Stimulated activated CD8-positive, alpha-beta memory T cell treated with anti-CD3 and anti-CD28 coated beads, Interleukin-7, amount 100 ng/mL, for 4 hours (primary cell): ENCODE measurements at places on chromosomes 7 and 10.

DNA sequence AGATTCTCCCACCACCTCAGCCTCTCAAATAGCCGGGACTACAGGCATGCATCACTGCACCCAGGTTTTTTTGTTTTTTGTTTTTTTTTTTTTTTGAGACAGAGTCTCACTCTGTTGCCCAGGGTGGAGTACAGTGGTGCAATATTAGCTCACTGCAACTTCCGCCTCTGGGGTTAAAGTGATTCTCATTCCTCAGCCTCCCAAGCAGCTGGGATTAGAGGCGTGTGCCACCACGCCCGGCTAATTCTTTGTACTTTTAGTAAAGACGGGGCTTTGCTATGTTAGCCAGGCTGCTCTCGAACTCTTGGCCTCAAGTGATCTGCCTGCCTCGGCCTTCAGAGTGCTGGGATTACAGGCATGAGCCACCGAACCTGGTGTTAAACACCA is 107.5 kb upstream of the KIF5B start:
- DNase-seq, result no peak

DNA sequence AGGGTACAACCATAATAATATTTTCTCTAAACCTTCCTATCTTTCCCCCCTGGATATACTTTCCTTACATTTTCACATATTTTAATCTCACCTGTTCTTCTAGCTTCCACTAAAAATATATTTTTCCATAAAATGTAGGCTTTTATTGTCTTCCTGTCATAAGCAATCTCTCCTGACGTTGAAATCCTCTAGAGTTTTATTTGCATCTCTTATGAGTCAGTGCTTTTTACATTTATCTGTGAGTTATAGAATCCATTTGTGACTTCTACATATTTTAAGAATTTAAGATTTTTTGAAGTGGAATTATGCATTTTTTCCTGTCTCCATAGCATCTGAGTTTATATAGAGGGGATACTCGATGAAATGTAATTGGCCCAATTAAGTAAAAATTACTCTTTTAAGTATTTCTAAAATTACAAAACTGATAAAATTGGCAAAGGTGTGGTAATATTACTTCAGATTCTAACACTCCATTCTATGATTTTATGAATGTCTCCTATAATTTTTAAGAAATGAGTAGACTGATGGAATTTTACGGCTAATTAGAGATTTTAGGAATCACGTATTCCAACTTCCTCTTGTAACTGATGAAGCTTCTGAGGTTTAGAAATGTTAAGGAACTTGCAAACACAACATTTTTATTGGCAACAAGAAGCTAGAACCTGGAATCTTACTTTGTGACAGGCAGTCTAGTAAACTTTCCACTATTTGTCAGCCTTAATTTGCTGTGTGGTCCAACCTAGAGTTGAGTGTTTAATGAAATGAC is 422.9 kb upstream of the SEMA3A start:
- DNase-seq, result no peak

GRCh38 chr7:137975221-137975620 is 26.7 kb downstream of the CREB3L2 start:
- DNase-seq, result no peak

- no peak for DNase-seq
These were observed 231.1 kb downstream of the ARHGAP12 start for GRCh38 chr10:31697271-31698180.

DNA sequence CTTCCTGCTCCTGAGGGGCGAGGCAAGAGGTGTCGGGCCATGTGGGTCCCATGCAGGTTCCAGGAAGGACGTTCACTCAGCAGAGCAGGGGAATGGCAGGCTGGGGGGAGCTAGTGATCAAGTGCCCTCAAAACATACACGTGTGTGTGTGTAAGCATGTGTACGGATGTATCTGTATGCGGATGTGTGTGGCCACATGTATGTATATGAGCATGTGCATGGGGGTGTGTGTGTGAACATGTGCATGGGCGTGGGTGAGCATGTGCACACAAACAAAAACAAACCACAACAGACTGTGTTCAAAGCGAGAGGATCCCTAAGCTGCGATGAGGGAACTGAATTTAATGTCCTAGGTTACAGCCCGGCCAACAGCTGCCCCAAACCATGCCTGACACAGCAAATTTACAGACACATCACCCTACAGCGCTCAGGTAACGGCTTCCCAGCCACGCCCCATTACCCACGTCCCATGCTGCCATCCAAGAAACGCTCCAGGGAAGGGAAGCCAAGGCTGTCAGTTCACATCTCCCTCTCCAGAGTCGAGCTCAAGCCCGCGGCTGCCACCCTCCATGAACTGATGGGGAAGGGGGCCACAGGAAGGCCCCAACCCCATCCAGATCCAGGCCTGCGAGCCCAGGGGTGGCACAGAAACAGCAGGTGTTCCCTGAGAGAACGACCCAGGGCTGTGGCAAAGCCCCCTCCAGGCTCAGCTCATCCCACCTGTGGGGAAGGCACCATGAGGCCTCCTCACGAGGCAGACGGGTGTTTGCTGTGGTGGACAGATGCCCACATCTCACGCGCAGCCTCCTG is 56.6 kb downstream of the PTPRN2 start:
- no peak for DNase-seq

- no peak for DNase-seq
These were observed 26.4 kb downstream of the MACC1 start for GRCh38 chr7:20190560-20191390.

DNA sequence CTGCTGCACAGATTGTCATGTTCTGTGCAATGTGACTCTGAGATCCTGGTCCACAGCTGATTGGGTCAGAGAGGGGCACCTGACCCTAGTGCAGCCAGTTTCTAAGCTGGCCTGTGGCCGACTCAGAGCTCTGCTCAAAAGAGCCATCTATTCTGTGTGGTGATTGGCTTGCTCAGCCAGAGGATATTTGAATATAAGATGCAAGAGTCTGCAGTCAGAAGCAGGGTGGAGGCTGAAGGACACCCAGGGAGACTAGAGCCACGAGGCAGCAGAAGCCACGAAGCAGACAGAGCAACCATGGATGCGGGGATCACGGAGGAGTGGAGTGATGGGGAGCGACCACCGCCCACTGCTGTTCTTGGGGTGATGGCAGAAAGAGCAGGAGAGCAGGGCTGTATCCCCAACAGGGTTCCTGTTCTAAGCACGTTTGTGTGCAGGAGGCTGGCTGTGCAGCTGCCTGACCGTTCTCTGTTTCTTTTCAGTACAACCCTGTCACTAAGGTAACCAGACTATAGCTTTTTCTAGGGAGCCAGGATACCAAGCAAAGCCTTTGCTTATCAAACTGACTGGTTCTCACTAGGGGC is 19.5 kb upstream of the RHEB start:
- DNase-seq, result no peak

- no peak for DNase-seq
These were observed 242.6 kb upstream of the PITRM1 start for GRCh38 chr10:3415038-3415736.

GRCh38 chr10:21668831-21669230 is 134.8 kb downstream of the MLLT10 start:
- DNase-seq, result no peak

DNA sequence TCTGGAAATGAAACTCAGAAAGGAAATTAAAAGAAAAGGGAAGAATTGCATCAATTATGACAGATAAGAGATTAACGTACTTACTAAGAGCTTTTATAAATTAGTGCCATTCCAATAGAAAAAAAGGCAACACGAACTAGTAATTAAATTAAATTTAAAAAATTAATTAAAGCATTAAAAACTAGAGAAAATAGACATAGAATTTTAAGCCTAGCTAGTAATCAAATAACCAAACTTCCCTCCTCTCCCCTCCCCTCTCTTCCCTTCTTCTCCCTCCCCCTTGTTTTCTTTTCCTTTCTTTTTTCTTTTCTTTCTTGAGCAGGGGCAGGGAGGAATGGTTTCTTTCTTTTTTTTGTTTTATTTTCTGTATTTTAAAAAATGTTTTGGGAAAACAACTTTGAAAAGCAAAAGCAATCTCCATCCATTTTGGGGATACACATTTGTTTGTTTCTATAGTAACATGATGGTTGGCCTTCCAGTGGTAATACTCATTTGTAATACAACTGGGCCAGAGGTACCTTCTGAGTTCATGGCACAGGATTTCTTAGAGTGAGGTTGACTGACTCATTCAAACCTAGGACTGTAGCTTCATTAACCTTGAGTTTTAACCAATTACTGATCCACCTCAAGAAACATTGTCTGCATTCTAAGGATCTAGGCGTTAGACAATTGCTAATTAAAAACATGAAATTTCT is 132.6 kb downstream of the ST7 start:
- DNase-seq, result no peak

DNA sequence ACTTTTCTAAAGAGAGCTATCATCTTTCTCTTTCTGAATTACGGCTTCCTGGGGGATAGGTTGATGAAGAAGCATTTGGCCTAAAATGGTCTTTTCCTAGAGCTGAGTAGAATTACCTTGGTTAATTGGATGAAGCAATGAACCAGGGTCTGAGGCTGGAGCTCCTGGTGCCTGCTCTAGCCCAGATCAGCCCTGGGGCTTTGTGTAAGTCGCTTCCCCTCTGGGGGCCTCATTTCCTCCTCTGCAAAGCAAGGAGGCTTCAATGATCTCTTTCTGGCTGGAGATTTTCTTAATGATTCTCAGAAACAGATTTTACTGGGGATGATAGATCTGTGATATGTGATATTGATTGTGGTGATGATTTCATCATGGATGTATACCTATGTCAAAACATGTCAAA is 3.5 kb upstream of the CPA2 start:
- no peak for DNase-seq

GRCh38 chr10:44301781-44302355 is 83.0 kb downstream of the CXCL12 start:
- no peak for DNase-seq

GRCh38 chr10:8998751-8999150 is 944.3 kb downstream of the GATA3 start:
- no peak for DNase-seq

DNA sequence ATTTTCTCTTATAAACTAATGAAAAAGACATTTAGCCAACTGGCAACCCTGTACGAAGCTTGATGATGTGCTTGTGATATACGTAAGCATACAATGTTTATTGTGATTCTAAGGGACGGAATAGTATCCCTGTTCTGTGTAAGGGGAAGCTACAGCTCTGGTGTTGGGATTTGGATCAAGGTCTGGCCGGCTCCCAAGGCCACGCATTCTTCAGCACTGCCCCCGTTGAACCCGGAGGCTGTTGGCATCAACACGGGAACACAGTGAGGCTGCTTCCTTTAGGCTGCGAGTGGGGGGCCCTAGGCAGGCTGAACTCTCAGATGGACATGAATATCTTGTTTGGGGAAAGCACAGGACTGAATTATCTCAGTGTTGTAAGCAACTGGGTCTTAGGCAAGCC is 180.6 kb downstream of the CAMK1D start:
- no peak for DNase-seq

DNA sequence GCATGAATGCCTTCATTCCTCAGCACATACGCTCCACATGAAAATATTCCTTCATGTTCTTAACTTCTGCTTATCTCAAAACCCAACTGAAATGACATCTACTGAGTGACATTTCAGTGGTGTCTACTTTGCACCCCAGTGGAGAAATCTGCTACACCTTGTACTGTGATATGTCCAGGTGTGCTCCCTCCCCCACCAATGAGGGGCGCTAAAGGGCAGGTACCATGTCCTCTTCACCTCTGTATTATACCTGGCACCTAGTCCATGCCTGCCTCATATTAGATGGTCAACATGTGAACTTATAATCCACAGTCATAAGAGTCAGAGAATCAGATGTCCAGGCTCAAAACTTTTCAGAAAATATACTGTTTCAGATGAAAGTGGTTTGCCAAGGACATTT is 2.1 kb downstream of the PAXIP1 start:
- no peak for DNase-seq

DNA sequence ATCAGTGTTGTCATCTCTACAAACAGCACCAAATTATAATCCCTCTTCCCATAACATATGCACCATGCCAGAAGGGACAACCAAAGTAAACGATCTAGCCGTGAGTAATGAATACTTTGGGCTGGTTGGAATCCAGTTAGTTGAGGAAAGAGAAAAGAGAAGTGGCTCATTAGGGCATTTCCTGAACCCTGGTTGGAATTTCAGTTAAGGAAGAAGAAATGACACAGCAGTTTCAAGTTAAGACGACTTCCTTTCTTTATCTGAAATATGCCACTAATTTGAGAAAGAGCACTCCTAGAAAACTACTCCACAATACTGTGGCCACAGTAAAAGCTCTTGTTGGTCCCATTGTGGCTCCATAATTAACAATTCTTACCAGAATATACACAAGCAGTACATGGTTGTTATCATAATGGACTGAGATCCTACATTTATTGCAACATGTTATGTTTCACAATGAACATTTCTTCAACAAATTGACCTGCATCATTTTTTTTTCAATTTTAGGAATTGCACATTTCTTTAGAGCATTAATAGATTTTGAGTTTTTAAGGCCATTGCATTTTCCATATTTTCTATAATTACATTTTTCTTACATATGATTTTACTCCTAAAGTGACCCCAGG is at the start of gene TFEC:
TSS of gene TFEC (minus strand) at position 113 of the 626 bp plus-strand sequence. CDS start 46,322 bp downstream, outside the sequence.
- no peak for DNase-seq

DNA sequence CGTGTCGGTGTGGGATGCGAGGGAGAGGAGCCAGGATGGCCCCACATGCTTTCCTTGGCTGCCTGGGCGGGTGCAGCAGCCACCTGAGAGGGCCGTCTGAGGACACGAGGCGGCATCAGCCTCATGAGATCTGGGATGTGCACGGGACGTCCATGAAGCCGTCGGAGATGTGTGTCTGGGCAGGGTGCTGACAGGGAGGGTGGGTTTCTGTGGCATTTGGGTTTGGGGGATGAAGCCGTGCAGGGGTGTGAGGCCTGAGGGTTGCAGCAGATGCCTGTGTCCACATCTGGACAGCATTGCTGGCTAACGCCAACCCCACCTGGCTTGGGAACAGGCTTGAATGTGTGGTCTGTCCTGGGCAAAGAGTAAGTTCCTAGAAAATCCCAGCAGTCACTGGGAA is 179.5 kb downstream of the DNAJB6 start:
- DNase-seq, result no peak

- DNase-seq, result no peak
These were observed 27.9 kb downstream of the DUSP5 start for GRCh38 chr10:110525349-110526260.

DNA sequence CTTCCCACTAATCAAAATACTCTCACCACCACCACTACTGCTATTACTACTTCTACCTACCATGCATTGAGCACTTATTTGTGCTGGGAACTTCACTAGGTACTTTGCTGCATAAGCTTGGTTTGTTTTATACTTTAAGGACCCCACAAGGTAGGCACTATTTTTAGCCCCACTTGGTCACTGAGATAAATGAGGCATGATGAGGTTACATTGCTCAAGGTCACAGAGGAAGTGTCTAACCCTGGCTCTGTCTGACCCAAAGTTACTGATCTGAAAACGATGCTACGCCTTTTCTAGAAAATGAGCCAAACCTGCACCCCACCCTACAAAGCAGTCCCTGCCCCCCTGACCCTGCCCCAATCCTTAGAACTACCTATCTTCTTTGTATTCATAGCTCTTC is 35.6 kb downstream of the NRP1 start:
- no peak for DNase-seq

- no peak for DNase-seq
These were observed 395 bp downstream of the ZNF487 start for GRCh38 chr10:43437141-43437870.

GRCh38 chr7:112575864-112576263 is 95.1 kb downstream of the LSMEM1 start:
- DNase-seq, result no peak
